ENCODE measurements at places on chromosomes 2 and 18.

DNA sequence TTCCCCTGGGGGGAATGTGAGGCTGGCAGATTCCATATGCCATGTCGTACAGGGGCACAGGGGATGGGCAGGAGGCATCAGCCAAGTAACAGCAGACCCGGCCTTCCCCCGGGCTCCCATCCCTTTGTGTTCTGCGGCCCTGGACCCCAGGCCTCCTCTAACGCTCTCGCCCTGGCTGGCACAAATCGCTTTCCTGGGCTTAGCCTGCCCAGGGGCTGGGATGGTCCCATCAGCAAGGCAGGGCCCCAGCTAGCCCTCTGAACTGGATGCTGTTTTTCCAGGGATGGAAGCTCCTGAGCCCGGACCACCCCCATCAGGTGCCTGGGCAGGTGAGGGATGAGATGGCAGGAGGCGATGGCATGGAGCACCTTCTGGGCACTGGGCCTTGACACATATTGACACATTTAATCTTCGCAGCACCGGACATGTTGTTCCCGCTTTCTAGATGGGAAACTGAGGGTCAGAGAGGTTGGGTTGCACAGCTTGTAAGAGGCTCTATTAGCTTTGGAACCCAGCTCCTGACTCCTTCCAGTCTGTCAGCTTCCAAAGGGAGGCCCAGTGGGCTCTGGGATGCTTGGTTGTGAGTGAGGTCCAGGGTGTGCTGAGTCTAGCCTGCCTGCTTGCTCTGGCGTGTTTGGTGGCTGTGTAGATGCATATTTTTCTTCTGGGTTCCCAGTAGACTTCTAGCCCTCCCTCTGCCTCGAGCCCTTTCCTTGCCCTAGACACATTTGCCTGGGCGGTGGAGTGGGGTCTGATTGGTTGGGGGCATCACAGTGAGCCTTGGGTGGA, 40.3 kb downstream of the GLI2 start:
- no peak for DNase-seq

DNA sequence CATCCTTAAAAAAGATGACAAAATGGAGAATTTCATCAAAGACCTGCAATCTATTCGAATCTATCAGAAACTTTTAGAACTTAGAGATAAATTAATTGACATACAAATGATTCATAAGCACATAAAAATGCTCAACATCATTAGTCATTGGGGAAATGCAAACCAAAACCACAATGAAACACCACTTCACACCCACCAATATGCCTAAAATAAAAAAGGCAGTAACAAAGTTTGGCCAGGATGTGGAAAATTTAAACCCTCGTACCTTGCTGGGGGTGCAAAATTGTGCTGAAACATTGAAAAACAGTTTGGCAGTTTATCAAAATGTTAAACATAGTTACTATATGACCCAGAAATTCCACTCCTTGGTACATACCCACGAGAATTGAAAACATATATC, 11.5 kb upstream of the EIF2AK3 start:
- no peak for DNase-seq

GRCh38 chr2:8222979-8223694, 458.7 kb upstream of the ID2 start:
- no peak for DNase-seq

GRCh38 chr2:241115361-241115760, 13.3 kb upstream of the MTERF4 start:
- no peak for DNase-seq

DNA sequence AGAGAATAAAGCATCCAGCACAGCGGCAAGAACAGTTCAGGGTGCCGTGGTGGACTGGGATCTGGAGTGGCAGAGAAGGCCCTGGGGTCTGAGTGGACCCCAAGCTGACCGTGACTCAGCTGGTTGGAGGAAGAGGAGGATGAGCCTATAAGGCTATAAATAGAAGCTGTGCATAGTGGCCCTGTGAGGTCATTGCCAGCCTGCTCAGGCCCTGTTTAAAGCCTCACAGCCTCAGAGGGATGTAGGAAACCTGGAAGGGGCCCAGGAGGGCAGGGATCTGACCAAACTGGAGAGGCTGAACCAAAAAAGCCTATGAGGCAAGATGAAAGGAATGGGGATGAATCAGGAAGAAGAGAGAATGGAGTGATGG, 11.3 kb upstream of the DES start:
- no peak for DNase-seq

DNA sequence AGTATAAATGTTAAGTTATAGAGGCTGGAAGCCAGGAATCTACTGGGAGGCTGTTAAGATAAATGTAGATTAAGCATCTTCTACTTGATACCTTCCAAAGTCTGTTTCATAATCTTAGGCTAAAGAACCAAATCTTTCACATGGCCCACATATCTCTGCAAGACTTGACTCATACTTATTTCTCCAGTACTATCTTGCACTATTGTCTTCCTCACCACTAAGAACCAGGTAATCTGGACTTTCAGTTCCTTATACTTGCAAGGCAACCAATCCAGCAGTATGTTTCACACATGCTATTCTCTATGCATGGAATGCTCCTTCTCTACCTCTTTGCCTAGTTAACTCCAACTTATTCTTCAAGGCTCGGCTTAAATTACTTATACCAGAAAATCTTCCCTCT, 62.2 kb downstream of the RBMS1 start:
- no peak for DNase-seq

- no peak for DNase-seq
These were observed 45.2 kb upstream of the MEIS1 start for GRCh38 chr2:66389651-66390131.

- DNase-seq: no peak
These were observed 134.9 kb downstream of the SOX11 start for GRCh38 chr2:5826979-5827655.

DNA sequence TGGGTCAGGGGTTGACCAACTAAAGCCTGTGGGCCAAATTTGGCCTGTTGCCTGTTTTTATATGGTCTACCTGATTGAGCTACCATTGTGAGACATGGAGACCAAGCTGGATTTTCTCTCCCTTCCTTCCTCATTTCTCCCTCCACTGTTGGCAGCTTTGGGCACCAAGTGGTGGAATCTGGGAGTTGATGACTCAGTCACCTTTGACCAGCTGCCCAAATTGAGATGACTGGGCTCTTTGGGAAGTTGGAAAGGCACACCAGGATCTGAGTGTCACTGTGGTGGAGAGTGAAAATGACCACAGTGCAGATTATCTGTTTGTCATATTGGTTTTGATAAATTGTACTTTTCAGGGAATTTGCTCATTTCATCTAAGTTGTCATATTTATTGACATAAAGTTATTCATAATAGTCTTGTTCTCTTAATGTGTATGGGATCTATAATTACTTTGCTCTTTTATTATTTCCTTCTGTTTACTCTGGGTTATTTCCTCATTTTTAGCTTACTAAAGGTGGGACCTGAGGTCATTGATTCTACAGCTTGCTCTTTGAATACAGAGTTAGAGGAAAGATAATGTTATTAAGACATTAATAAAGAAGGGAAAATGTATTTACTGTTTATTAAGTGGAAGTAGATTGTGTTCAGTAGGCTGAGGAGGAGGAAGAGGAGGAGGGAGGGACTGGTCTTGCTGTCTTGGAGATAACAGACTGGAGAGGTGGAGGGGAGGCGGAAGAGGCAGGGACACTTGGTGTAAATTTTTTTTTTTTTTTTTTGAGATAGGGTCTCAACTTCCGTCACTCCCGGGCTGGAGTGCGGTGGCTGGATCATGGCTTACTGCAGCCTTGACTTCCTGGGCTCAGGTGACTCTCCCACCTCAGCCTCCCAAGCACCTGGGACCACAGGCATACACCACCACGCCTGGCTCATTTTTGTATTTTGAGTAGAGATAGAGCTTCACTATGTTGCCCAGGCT, 31.8 kb downstream of the AGFG1 start:
- no peak for DNase-seq

GRCh38 chr2:128069769-128070168, 21.2 kb upstream of the UGGT1 start:
- DNase-seq: no peak

GRCh38 chr2:240857039-240858008, 11.3 kb upstream of the AGXT start:
- no peak for DNase-seq

- no peak for DNase-seq
These were observed 121.1 kb upstream of the KLHL14 start for GRCh38 chr18:32893915-32894314.

DNA sequence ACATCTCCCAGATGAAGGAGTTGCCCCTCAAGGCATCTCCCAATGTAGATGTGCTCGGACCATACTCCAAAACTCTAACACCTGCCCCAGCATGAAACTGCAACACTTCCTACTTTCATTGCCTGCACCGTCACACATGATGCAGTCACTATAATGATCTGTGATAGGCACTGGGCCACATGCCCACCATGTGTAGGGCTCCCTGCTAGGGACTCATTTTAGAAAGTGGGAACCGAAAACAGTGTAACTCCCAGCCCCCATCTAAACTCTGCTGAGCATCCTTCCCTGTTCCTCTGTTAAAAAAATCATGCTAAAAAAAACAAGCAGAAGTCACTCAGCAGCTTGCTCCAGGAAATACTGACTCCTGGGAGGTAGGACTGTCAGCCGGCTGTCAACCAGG, 496.1 kb upstream of the RAB6C start:
- no peak for DNase-seq

GRCh38 chr2:160719116-160719515, 225.5 kb upstream of the RBMS1 start:
- no peak for DNase-seq

DNA sequence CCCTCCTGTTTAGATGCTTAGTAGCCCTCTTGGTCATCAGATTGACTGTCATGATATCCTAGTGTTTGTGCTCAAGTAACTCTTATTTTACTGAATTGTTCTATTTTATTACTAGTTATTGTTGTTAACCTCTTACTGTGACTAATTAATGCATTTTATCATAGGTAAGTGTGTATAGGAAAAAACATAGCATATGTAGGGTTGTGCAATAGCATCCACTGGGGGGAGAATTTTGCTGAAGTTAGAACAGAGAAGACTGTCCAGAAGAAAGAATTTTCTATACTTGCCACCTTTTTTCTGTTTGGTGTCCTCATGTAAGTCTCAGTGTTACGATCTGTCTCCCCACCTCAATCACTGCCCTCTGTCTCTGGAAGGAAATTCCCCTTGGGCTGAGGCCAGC, 177.4 kb downstream of the RPIA start:
- DNase-seq: no peak

- DNase-seq: no peak
These were observed 144.3 kb downstream of the VAPA start for GRCh38 chr18:10057894-10058791.

DNA sequence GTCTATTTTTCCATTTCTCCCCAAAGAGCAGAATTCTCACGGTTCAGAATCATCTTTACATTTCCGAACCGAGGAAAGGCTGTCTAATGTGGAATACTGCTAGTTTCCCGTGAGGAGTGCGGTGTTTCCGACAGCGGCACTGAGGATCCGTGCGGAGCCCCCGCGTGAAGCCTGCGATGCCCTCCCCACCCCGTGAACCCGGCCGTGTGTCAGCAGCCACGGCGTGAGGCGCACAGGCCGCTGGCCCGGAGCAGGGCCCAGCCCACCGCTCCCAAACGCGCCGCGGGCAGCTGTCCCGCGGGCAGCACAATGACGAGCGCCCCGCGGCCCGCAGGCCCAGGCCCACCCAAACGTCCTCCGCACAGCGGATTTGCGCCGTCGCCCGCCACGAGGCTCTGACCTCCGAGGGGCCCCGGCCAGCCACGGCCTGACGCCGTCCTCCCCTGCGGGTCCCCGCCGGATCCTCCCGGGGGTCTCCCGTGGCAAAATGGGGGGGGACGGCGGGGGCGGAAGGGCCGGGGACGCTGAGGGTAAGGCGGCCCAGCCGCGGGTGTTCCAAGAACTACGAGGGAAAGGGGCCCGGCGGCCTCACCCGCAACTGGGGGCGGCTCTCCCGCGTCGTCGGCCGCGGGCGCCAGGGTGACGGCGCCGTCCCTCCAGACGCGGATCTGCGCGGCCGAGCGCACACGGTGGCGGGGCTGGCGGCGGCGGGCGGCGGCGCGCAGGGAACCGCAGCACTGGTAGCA, 796 bp downstream of the SPIRE1 start:
- peak; percentile 41 for DNase-seq

DNA sequence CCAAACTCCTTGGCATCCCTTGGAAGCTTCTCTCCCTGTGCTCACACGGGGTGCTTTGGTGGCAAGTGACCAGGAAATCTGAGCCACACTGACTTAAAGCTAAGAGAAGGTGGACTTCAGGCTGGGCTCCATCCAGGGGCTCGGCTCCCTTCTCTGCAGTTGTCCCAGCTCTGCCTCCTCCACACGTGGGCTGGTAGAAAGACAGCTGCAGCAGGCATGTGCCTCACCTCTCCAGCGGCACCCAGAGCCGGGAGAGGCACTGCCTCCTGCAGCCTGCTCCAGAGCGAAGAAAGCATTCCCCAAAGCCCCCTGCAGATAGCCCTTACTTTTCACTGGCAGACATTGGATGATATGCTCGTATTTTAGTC, 11.3 kb downstream of the KCNF1 start:
- no peak for DNase-seq

GRCh38 chr2:127515383-127515915, 10.8 kb downstream of the IWS1 start:
- no peak for DNase-seq

- DNase-seq: no peak
These were observed 30.1 kb upstream of the EML4 start for GRCh38 chr2:42139101-42139500.

DNA sequence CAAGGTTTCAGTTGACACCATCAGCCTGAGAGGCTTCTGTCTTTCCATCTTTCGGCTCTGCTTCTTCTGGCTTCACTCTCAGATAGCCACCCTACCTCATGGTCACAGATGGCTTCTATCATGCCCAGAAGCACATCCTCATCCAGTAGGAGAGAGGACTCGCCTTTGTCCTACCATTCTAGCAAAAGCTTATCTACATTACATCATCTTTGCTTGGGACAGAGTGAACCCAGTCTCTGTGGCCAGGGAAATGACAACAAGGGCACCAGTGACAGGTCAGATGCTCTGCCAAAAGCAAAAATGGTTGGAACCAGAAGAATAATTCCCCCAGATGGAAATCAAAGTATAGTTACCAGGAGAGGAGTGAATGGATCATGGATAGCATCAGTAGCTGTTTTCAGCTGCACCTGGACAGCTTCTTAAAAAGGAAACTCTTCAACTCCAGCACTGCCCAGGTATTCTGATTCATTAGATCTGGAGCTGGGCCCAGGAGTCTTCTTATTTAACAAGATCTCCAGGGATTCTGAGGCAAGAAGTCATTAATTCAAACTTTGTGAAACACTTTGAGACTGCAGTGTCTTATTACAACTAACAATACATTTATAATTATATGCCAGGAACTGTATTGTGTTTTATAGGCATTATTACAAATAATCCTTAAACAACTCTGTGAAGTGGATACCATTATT, 257.7 kb upstream of the UBE2E3 start:
- no peak for DNase-seq

DNA sequence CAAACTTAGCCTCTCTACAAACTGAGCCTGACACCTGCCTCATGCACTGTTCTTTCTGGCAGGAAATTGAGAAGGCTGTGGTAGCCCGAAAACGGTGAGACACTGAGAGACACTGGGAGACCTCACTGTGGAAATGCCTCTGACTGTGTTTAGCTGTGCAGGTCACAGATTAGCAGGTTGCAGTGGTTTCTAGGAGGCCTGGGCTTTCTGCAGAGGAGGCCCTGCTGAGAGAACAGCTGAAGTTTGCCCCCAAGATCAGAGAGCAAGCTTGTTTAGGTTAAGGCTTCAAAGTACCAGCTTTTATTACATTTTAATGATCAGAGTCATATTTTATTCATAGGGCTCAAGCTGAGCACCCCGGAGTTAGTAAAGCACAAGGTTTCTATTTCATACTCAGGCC, 68.7 kb upstream of the LYPD6 start:
- DNase-seq: no peak

Data from CD4-positive, CD25-positive, alpha-beta regulatory T cell (primary cell).